ENCODE measurements at places on chromosomes 5 and 9. TPM values are rescaled to one million over a fixed set of nuclear protein-coding genes. Genes with fewer than 3 reads are reported as not detected.

The TERT gene
- total RNA-seq, result 0.14 TPM

The ZNF189 gene
- total RNA-seq, result 11.4 TPM

The PCDHGA1 gene
- 0.08 TPM for total RNA-seq

The POU5F2 gene
- total RNA-seq, result 2.2 TPM

- no peaks in the 10 kb centered on the region for H3K4me1 ChIP-seq
- no peaks in the 10 kb centered on the region for H3K36me3 ChIP-seq
- no peak overlapping the region for H3K27ac ChIP-seq
- DNase-seq, result no peak
- H3K4me3 ChIP-seq, result no peak overlapping the region
- H3K27me3 ChIP-seq, result no peaks in the 10 kb centered on the region
Observed at GRCh38 chr9:112817860-112818203, 67.3 kb downstream of the SNX30 start.

- DNase-seq, result no peak
- no peak overlapping the region for H3K4me3 ChIP-seq
- H3K27ac ChIP-seq, result no peak overlapping the region
- peaks cover 5% of the 10 kb centered on the region for H3K36me3 ChIP-seq
Observed at GRCh38 chr5:80711938-80712337, 57.2 kb upstream of the DHFR start.

DNA sequence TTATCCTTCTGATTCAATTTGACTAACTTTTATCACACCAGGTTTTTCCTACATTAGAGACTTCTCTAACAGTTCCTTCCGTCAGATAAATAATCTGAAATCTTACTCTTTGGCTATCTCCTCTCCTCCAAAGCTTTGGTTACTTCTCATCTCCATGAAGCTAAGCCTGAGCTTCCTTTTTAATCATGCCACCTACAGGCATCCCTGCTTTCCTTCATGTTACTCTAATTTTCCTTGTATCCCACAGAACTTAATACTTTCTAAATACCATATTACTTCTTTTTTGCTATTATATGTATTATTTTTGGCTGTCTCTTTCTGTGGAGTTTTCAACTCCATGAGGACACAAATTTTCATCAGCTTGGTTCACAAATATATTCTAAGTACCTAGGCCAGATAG, 49.7 kb downstream of the C9 start:
- H3K4me1 ChIP-seq, result no peaks in the 10 kb centered on the region
- H3K27me3 ChIP-seq, result no peaks in the 10 kb centered on the region
- peaks cover 1% of the 10 kb centered on the region for H3K36me3 ChIP-seq
- no peak overlapping the region for H3K27ac ChIP-seq

DNA sequence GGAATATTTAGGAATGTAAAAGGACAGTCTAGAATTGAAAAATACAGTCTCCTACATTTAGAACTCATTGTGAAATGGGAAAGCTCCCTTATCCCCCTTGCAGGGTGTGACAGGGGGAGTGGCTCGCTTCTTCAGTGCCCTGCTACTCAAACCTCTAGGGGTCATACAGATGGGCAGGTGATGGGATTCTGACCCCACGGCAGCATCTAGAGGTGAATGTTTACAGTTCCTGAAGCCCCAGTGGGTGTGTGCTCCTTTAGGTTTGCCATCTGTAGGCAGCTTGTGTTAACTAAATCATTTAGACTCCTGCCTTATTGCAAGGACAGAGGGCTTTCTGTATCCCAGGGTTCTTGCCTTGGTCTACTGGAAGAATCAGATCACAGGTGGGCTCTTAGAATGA, 271.0 kb upstream of the MPDZ start:
- no peak overlapping the region for H3K27ac ChIP-seq
- H3K27me3 ChIP-seq, result no peaks in the 10 kb centered on the region
- H3K36me3 ChIP-seq, result no peaks in the 10 kb centered on the region
- DNase-seq, result no peak

GRCh38 chr9:29241320-29241719, 1668.0 kb upstream of the C9orf72 start:
- no peak overlapping the region for H3K27ac ChIP-seq
- no peak for DNase-seq

All from liver (tissue), 10 donors.